Mucosa of descending colon (tissue), 3 donors: ENCODE measurements at places on chromosomes 7 and 10.
A peak's percentile ranks its signal among the peaks of the same experiment; 100 is the strongest.

DNA sequence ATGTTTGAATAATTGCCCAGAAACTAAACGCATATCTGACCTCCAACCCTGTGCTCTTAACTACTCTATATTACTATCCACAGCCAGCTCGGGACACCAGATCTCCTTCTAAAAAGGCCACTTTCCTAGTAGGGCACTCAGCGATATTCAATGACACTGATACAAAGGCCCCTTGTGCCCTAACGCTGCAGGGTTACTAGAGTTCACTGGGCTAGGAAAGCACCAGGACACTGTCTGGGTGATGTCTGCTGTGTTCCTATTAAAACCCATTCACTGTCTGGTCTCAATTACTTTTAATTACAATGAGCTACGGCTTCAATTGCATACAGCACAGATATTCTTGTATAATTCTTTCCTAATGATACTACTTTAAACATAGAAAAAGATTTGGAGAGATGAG lies 91.7 kb downstream of the SORCS1 start:
- DNase-seq: no peak

- no peak for DNase-seq
Observed at GRCh38 chr7:128777156-128778123, 1.8 kb upstream of the OPN1SW start.

DNA sequence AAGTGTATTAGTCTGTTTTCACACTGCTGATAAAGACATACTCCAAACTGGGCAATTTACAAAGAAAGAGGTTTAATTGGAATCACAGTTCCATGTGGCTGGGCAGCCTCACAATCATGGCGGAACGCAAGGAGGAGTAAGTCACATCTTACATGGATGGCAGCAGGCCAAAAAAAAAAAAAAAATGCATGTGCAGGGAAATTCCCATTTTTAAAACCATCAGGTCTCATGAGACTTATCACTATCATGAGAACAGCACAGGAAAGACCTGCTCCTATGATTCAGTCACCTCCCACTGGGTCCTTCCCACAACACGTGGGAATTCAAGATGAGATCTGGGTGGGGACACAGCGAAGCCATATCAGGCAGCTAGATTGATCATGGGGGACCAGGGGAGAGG lies 136.8 kb downstream of the EXOC4 start:
- no peak for DNase-seq

DNA sequence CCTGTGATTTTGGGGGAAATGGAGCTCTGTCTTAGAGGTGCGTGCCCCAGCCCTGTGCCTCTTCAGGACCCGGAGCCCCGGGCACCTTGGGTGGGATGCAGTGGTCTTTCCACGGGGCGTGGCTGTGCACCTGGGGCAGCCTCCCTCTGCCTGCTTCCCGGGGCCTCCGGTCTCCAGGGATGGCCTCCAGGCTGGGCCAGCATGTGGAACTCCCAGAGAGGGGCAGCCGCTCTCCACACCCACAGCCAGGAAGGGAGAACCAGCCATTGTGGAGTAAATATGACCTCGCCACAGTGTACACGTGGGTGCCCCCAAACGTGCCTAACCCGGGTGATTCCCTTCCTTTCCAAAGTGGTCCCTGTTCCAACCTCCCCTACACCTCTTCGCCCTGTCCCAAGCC lies 52.6 kb downstream of the JAKMIP3 start:
- DNase-seq: peak; percentile 40

DNA sequence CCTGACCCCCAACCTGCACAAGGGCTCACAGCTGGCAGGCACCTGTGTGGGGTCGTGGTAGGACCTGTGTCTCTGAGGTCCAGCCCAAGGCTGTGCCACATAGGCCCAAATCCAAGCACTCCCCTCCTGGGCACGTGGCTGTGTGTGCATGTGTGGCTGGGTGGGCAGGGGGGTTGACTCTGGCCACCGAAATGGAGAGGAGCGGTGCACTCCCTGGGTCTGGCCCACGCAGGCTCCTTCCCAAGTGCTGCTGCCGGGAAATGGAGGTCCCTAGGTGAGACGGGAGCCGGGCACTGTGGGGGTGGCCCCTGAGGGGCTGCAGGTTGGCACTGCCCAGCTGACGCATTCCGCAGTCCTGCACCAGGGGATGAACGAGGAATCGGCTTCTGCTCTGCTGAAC lies 528.1 kb downstream of the DNAJB6 start:
- DNase-seq: no peak

DNA sequence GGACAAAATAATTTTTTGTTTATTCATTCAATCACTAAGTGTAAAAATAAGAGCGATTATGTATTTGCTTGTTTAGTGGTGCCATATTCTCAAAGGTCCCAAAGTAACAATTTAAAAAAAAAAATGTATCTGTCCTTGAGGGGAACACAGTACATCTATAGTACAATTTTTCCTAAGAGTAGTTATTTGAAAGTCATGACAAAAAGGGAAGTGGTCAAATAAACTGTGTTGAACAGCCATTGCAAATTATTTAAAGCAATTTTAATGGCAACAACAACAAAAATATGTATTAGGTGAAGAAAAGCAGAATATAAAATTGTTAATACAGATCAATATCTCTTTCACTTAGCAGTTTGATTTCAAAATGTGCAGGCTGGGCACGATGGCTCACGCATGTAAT lies 943.5 kb downstream of the CNTNAP2 start:
- no peak for DNase-seq

DNA sequence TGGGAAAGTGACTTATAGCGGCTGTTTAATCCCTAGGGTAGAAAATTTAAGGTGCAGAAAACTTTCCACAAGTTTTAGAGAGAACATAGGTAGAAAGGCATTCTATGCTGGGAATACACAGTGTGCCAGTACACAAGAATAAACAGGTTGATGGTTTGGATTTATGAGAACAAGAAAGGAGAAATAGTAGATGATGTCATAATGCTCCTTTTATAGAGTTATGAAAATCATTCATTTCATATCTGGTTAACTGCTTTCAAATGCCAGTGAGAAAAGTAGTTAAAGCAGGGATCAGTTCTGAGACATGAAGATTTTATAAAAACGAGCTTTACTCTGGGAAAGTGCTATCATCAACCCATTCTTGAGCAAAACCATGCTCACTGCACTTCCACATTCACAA lies 311.4 kb downstream of the PARD3 start:
- no peak for DNase-seq

GRCh38 chr7:23014681-23015080 lies 751 bp upstream of the HYCC1 start:
- no peak for DNase-seq

DNA sequence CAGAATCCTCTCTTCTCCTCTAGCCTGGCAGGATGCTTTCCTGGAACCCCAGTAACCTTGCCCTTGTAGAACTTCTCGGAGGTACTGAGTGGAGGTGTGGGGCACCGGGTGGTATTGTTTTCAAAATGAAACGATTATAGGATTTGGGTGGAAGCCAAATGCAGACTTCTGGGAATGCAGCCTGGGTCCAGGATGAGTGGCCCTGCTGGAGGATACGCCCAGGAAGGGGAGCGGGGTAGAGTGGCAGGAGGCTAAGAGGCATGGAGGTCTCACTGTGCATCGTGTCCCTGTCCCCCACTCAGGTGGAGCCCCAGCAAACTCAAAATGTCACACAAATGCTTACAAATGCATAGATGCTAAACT lies 109.1 kb upstream of the PPIF start:
- DNase-seq: no peak

GRCh38 chr10:58508316-58508715 lies 4.4 kb upstream of the BICC1 start:
- no peak for DNase-seq

DNA sequence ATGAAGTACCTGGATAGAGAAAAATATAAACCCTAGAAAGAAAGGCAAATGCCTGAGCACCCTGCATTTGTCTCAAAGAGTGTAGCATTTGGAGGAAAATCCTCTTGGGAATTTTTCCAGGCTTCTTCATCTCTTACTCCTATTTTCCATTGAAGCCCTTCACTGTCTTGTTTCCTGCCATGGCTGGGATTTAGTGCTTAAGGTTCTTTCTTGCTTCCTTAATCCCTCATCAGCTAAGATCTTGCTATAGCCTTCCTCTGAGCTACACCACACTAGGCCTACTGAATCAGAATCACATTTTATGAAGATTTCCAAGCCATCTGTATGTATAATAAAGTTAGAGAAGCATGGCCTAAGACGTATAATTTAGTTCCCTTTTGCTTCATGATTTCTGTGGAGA lies 97.5 kb upstream of the PHYHIPL start:
- DNase-seq: no peak

DNA sequence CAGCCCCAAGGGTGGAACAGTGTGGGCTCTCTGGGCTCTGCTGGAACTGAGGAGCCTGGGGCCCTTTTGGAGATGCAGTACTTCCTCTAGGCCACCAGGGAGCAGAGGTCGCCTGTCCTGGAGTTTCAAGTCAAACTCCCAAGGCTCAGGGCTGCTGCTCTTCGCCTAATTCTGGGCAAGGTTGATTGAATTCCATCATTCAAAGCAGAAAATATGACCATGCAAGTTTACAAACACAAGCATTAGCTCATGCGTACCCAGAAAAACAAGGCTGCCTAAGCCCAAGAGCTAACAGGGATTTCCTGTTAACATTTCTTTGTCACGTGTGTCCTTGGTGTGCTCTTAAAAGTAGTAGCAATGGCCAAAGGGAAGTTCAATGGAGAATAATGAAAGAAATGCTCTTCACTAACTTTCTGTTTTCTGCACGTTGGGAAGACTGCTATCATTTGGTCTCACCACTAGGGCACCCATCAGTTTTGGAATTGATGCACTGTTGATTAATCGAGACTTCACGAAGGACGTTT lies 20.1 kb downstream of the LDB3 start:
- no peak for DNase-seq

DNA sequence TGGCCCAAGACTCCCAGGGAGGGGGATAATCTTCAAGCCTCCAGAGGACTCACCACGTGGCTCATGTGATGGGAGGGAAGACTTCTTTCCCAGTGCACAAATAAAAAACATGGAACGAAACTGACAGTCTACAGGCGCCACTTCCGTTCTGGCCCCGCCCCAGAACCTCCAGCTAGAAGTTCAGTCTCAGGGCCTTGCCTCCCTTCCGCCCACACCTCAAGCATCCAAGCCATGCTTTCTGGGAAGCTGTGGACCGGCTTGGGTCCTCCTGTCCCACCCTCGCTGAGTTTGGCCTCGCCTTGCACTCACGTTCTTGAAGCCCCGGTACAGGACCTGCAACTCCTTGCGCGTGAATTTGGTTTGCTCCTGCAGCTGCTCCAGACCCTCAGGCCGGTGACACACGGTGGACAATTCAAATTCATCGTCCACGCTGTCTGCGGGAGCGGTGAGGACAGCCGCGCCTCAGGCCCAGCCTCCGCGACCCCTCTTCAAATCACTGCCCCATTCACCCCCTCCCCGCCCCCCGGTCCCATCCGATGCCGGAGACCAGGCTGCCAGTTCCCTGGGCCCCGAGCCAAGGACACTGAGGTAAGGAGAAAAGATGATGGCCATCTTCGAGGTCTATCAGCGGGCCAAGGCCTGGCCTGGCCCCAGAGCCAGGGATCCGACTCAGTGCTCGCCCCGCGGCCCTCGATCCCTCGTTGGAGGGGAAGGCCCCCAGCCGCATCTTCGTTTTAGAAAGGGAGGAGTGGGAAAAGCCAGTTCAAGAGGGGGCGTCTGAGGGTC lies 10.7 kb upstream of the OGA start:
- DNase-seq: peak; percentile 62

DNA sequence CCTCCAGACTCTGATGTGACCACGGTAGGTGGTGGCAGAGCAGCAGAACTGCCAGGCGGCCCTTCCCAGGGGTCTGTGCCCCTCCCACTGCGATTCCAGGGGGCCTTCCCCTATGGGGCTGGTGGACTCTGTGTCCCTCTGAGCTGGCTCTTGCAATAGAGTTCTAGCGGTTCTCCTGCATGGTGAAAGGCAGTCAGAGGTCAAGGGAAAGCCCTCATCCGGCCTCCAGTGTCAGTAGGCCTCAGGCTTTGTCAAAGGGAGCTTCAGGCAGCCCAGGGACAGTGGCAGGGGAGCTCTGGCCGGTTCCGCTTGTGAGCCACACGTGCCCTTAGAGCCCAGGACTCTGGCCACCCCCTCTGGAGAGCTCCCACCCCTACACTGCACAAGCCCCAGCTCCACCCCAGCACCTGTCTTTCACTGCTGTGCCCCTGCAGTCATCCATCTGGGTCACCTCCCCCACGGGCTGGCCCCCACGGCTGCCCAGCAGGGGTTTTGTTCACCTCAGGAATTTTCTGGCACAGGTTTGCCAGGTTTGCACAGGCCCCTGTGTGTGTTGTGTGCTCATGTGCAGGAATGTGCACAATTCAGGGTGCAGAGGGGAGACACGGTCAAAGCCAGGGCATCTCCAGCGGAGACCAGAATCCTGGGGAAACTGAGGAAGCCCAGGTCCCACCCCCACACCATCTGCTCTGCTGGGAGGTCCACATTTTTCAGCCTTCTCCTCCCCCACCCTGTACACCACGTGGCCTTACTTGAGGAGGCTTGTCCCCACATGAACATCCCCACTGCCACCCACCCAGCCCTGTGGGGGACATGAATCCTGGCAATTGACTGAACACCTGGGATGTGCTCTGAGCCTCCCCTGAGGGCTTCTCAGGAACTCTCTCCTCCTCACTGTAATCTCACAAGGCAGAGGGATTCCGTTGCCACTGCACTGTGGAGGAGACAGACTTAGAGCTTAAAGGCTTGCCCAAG lies 23.8 kb downstream of the C10orf105 start:
- no peak for DNase-seq

DNA sequence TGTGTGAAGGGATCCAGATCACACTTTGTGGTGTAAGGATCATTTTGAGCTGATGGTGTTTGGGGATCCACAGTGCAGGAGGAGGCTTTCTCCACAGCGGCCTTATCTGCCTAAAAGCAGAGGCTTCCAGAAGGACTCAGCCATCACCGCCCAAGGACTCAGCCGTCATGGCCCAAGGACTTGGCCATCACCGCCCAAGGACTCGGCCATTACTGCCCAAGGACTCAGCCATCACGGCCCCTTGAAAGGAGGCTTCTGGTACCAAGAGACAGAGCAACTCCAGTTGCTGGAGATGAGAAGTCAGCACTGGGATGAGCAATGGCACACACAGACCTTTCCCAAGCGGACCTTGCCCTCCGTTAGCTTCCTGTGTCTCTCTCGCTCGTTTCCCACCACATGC lies 6.0 kb upstream of the CFAP46 start:
- DNase-seq: no peak

GRCh38 chr7:104362756-104363155 lies 34.4 kb downstream of the LHFPL3 start:
- no peak for DNase-seq

- no peak for DNase-seq
Observed at GRCh38 chr10:97078261-97078937, 107.4 kb downstream of the SLIT1 start.

DNA sequence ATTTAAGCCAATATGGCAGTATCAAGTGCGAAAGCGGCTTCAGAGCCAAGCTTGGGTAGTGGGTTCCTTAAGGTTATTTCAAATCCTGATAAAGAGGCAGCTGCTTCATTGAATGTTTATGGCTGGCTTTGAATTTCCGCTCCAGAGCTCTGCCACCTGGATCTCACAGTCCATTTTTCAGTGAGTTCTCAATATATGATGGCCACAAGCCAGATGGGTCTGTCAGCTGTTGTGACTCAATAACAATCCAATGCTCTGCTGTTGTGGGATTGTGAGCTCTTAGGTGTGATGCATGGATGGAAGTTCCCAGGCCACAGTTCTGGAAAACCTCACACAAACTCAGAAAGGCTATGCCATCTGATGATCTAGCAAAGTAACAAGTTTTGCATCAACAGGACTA lies 743.8 kb upstream of the LRRN3 start:
- no peak for DNase-seq

GRCh38 chr10:132441818-132442524 lies 45.0 kb downstream of the PWWP2B start:
- DNase-seq: peak; percentile 21
